Activated naive CD4-positive, alpha-beta T cell treated with anti-CD3 and anti-CD28 coated beads for 36 hours (primary cell): ENCODE measurements at places on chromosomes 3 and 15.

DNA sequence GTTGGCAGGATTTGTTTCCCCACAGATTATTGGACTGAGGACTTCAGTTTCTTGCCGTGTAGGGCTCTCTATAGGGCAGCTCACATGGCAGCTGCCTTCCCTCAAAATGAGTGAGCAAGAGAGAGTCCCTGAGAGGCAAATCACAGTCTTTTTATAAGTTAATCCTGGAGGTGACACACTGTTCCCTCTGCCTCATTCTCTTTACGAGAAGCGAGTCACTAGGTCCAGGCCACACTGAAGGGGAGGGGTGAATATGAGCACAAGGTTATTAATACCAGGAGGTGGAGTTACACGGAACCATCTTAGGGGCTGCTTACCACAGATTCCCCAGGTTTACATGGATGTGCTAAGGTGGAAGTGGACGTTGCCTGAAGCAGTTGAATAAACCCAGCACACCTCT, 77.0 kb downstream of the LPP start:
- no peak for DNase-seq

- no peak for DNase-seq
These were observed 101.2 kb downstream of the WDR72 start for GRCh38 chr15:53658255-53658654.

GRCh38 chr15:69903470-69904469, 193.9 kb downstream of the TLE3 start:
- DNase-seq = no peak

DNA sequence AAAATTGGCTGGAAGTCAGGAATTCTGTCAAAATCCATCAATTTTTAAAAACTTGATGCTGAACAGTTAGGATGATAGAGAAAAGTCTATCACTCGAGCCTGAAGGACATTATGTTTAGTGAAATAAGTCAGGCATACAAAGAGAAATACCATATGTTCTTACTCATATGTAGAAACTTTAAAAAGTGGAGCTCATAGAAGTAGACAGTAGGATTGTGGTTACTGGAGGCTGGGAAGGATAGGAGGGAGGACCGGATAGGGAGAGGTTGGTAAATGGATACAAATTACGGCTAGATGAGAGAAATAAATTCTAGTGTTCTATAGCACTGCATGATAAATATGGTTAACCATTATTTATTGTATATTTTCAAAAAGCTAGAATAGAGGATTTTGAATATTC, 389.5 kb upstream of the RASGRP1 start:
- DNase-seq = no peak
